Fibroblast of skin of back (primary cell): ENCODE measurements at places on chromosomes 5 and 9.

DNA sequence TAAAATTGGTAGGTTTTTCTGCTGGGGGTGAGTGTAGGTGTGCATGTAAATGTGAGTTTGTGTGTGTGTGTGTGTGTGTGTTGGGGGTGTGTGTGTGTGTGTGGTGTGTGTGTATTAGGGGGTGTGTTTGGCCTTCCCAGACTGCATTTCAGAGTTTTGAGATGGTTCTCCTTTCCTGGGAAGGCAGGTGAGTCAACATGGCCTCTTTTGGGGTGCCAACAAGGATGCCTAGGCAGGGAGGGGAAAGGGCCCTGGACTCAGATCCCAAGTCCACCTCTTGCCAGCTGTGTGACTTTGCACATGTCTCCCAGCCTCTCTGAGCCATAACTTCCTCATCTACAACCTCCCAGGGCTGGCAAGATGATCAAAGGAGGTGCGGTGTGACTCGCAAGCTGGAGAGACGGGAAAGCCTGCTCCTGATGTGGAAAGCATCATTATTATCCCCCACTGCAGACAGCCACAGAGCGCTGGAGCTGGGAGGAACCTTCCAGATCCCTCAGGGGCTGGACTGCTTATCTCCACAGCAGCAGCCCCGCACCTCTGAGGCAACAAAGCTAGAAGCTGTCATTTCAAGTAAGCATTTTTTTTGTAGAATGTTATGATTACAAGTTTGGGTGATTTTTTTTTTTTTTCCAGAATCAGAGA, 63.5 kb upstream of the TBC1D2 start:
- DNase-seq, result peak; percentile 53

- DNase-seq, result no peak
Measured at GRCh38 chr5:67875601-67876000, 340.0 kb upstream of the PIK3R1 start.

DNA sequence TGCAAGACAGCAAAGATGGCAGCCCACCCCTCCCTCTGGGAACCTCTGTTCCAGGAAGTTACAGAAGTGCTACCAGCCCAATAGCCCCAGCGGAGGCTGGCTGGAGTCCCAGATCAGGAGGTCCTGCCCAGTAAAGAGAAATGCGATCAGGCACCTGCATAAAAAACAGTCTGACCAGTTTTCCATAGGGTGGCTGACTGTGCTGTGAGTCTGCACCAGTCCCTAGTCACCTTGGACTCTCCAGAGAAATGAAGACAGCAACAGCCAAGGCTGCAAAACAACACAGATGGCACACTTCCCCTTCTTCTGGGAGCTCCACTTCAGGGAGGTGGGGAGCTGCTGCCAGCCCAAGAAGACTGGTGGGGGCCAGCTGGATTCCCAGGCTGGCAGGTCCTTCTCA, 265.5 kb upstream of the PCSK5 start:
- DNase-seq, result no peak

DNA sequence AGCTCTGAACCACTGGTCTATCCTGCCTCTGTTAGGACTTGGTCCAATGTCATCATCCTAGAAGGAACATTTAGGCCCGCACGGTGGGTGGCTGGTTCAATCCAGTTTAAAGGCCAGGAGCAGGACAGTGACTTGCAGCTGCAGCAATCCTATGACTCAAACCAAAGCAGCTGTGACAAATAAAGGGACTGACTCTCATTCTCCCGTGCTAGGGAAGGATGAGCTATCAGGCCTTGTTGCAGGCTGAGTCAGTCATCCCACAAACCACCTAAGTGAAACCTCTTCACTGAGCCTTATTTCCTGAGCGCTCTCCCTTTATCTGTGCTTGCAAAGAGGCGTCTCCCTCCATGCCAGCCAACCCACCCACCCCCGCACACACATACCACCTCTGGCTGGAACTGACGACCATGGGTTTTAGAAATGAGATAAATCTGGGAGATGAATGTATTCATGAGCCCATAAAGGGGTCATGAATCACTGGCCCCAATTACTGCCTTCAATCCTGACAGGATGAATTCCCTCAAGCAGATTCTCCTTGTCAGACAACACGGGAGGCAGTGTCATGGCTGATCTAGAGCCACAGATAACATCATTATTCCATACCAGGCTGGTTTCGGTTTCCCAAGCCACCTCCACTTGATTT, 93.4 kb downstream of the KCNIP1 start:
- DNase-seq, result peak; percentile 86

- DNase-seq, result peak; percentile 56
Measured at GRCh38 chr5:66864240-66864884, 268.2 kb downstream of the MAST4 start.

DNA sequence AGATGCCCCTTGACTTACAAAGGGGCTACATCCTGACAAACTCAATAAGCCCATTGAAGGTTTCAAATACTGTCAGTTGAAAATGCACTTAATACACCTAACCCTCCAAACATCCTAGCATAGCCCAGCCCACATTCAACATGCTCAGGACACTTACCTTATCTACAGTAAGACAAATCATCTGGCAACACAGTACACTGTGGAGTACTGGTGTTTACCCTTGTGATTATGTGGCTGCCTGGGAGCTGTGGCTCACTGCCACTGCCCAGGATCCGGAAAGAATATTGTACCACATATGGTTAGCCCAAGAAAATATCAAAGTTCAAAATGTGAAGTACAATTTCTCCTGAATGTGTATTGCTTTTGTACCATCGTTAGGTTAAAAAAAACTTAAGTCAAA, 562.2 kb downstream of the HTR1A start:
- DNase-seq, result no peak

DNA sequence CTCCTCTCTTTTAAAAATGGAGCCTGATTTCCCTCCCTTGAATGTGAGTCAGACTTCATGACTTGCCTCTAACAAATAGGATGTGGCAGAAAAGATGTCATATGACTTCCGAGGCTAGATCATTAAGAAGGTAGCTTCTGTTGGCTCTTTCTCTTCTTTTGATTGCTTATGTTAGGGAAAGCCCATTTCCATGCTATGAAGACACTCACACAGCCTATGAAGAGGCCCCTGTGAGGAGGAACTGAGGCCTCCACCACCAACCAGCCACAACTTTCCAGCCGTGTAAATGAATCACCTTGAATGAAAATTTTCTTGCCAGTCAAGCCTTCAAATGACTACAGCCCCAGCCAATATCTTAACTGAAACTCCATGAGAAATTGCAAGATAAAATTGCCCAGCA, 413.4 kb downstream of the TMEM38B start:
- DNase-seq, result no peak

- peak; percentile 56 for DNase-seq
Measured at GRCh38 chr9:90642570-90643539, at the start of gene DIRAS2. Gene DIRAS2, minus strand, starts transcription at chr9:90642824. Its CDS starts 28,997 bp downstream, at chr9:90613827.

DNA sequence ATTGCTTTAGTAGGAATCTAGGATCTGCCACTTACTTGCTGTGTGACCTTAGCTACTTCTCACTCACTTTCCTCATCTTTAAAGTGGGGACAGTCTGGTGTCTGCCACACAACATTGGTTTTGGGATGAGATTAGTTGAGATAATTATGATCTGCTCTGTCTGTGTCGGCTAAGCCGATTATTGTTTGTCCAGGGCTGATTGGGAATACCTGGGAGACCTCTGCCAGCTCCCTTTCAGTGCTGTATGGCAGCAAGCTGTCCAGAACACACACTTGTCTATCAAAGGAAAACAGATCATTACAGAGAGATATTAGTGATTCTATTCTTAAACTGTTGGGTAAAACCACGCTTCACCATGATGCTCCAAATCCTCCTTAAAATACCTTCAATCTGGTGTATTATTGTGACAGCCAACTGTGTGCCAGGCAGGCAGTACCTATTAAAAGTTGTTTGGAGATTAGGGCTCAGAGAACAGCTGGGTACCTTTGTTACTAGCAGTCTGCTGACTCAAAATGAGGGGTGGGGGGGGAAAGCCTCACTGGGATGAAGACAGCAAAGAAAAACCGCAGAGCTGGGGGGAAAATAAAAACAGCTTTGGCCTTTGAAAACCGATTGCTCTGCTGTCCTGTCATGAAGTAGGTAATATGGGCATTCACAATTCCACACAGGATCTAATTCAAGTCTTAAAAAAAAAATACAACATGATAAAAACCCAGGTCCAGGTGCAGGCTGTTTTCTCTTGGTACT, 458.4 kb upstream of the C9orf72 start:
- DNase-seq, result no peak

GRCh38 chr9:138049085-138049778, 171.7 kb downstream of the CACNA1B start:
- no peak for DNase-seq

DNA sequence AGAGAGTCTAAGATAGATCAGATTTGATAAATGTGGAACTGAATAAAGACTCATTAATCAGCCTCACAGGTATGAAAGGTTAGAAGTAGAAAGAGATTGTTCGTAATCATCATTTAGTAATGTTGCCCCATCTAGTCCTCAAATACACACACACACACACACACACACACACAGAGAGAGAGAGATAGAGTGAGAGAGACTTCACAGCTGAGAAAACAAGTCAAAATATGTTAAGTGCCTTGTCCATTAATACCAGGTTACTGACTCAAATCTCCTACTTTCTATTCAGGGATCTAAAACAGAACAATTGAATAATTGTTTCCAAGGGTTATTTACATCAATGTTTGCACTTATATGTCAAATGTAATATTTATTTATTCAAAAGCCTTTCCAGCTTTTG, 284.6 kb downstream of the MRPS30 start:
- no peak for DNase-seq

DNA sequence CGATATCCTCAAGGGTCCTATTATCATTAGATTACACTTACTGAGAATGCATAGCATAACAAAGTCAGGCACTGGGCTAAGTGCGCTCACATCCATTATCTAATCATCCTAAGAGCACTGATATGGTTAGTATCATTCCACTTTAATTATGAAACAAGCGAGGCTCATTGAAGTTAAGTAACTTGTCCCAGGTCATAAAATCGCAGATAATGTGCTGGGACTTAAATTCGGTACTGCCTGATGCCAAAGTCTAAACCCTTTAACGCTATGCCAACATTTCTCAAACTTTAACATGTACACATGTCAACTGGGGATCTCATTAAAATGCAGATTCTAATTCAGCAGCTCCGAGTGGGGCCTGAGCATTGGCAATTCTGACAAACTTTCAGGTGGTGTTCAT, 204.7 kb downstream of the PTTG1 start:
- DNase-seq, result no peak

DNA sequence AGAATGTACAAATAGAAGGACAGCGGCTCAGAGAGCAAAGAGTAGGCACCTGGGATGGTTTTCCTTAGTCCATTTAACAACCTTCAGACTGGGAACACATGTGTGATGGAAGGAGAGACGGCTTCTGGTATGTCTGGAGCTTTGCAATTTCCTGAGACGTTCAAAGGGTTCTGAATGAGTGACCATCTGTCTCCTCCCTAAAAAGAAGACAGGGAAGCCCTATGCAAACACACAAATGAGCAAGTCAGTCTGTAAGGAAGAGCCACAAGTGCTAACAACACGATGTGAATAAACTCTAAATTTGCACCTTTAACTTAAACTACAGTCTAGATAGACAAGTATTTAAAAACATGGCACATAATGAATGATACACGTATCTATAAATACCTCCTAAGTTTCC, 391.0 kb downstream of the ICE1 start:
- DNase-seq, result no peak

DNA sequence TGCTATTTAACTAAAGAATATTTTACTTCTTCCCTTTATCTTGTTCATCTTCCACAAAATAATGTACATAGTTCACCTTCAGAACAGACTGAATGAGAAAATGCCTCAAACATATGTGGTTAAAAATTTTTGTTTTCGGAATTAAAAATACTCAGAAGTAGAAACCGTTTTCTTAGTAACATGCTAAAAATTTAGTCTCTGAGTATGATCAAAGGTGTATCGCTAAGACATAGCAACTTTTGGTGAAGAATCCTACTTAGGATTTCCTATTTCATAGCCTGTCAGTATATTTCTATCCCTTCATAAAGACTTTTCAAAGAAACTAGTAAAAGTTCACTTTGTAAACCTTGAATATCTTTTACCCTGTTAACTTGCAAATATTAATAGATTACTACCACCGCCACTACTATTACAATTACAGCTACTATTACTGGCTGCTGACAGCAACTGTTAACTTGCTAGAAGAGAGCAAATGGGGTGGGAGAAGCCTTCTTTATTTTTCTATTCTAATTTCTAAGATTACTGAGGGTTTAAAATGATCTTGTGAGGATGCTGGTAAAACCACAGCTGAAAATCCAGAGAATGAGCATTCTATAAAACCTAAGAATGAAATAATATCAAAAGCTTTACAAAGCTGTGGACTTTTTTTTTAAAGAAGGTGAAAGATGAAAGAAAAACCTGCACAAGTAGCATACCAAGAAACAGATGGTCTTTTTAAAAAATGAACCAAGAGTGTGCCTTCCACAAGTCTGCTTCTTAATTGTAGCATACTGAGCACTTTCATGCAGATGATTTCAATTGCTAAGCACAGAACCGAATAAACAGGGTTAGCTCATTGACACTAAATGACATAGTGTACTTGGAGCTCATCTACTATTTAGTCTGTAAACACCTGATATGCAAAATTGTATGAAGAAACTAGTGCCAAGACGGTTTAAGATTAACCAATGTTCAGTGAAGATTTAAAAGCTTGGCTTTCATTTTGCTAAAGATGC, 246.3 kb upstream of the EFNA5 start:
- no peak for DNase-seq

GRCh38 chr5:173919443-173919842, 31.3 kb downstream of the CPEB4 start:
- peak; percentile 21 for DNase-seq

GRCh38 chr5:116451905-116452450, 122.6 kb downstream of the SEMA6A start:
- no peak for DNase-seq

DNA sequence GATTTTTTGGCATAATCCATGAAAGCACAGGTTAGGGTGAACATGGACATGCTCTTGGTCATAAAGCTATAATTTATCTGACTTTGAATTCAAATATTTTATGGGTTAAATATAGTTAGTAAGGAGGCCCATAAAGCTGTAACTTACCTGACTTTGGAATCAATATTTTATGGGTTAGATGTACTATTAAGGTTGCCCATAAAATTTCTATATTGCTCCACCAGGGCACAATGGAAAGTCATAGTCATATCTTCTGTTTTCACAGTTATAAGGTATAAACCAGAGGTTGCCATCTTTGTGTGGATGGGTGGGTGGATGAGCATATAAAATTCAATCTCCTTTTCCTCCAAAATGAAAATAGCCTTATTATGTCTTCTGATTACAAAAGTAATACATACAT, 120.5 kb upstream of the ADAMTSL1 start:
- no peak for DNase-seq

DNA sequence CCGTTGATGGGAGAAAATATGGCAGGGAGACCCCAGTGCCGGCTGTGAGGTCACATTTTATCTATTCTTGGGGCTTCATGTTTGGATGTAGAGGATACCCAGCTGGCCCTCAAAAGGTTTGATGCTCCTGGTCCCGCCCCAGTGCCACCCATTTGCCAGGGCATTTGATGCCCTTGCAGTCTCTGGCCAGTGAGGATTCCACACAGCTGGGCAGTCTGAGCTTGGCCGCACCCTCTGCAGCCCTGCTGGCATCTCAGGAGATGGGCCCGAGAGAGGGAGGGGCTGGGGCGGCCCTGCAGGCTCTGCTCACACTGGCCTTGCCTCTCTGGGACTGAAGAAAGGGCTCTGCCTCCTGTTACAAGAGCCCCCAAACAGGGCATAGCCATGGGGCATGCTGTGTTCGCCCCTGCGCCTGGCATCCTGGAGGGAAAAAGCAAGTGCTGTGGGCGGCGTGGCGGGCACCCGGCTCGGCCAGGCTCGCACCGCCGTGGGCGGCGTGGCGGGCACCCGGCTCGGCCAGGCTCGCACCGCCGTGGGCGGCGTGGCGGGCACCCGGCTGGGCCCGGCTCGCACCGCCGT, 27.6 kb downstream of the ADAMTSL2 start:
- DNase-seq, result no peak

GRCh38 chr5:9350301-9350797, 195.5 kb downstream of the SEMA5A start:
- DNase-seq, result peak; percentile 48
